Left lobe of liver (tissue), 2 donors: ENCODE measurements at places on chromosomes 2 and 18. TPM values are rescaled to one million over a fixed set of nuclear protein-coding genes. Genes with fewer than 3 reads are reported as not detected.

DNA sequence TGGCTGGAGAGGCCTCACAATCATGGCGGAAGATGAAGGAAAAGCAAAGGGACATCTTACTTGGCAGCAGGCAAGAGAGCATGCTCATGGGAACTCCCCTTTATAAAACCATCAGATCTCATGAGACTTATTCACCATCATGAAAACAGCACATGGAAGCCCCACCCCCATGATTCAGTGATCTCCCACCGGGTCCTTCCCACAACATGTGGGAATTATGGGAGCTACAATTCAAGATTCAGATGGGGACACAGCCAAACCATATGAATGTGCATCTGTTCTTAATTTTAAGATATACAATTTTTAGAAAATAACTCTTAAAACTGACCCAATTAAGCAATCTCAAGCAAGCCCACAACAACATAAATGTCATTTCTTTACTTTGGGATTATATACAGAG lies 12.6 kb downstream of the C18orf63 start:
- DNase-seq: no peak

- no peak for DNase-seq
These were observed 50.4 kb upstream of the BZW1 start for GRCh38 chr2:200761266-200761665.

GRCh38 chr2:16653799-16654198 lies 11.8 kb downstream of the CYRIA start:
- DNase-seq: peak; percentile 35

GRCh38 chr2:191222507-191222906 lies 22.7 kb upstream of the MYO1B start:
- DNase-seq: no peak

- no peak for DNase-seq
These were observed 89.7 kb downstream of the SPTBN1 start for GRCh38 chr2:54545702-54546450.

DNA sequence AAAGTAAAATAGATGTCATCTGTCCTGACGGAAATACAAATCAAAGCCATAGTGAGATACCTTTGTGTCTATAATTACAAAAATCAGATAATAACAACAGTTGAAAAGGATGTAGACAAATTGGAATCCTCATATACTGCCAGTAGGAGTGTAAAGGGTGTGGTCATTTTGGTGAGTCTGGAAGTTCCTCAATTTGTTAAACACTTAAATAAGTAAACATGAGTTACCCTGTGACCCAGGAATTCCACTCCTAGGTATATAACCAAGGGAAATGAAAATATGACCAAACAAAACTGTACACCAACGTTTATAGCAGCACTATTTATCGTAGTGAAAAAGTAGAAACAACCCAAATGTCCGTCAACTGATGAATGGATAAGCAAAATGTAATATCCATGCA lies 24.0 kb downstream of the R3HDM1 start:
- DNase-seq: no peak

DNA sequence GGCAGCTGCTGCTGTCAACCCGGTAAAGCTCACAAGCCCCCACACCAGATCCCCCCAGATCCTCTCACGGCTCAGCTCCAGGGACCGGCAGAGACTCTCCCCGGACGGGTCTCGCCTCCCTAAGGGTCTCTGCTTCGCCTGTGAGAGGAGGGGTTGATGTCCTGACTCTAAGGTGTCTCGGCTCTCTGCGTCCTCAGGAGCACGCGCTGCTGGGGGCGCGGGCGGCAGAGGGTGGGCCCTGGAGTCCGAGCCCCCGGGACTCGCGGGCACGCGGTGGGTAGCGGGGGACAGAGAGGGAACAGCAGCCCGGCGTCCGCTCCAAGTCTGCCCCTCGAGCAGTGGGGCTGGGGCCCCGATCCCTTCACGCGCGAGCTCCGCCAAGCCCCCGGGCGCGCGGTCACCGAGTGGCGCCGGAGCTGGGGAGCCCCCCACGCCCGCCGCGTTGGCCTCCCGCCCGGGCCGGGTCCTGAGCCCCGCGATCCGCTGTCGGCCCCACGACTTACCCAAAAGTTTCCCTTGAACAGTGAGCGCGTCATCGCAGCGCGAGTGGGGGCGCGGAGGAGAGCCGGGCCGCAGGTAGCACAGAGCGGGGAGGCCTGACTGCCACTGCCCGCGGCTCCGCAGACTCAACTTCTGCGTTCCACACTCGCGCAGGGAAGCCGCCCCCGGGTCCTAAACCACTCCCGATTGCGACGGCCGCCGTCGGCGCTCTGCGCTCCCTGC lies at the start of gene PSTPIP2:
TSS of gene PSTPIP2 (minus strand) at position 608 of the 723 bp plus-strand sequence. CDS start at position 536, 72 bp downstream.
- DNase-seq: peak; percentile 75

DNA sequence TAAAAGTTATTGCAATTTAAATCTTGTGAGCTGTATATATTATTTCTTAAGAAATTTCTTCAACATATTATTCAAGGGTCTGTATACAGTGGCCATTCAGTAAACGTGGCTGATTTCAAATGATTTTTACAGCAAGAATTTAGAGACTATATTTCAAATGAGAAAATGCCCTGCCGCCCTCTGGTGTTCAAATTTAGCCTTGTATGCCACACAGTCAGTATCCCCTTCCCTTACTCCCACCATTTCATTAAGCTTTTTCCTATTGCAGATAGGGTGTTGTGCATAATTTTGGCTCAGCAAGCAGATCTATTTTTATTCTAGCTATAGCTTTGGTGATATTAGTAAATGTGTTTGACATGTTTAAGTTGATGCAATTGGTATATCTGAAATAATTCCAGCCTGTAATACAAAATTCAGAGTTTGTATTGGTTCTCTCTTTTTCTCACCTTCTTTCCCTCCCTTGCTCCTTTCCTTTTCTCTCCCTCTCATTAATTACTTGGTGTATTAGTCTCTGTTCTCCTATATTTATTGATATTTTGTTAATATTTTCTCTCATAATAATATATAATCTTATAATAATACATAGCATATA lies 22.8 kb upstream of the SCN7A start:
- DNase-seq: no peak

- DNase-seq: no peak
These were observed 1.1 kb upstream of the HIBCH start for GRCh38 chr2:190320696-190321095.

DNA sequence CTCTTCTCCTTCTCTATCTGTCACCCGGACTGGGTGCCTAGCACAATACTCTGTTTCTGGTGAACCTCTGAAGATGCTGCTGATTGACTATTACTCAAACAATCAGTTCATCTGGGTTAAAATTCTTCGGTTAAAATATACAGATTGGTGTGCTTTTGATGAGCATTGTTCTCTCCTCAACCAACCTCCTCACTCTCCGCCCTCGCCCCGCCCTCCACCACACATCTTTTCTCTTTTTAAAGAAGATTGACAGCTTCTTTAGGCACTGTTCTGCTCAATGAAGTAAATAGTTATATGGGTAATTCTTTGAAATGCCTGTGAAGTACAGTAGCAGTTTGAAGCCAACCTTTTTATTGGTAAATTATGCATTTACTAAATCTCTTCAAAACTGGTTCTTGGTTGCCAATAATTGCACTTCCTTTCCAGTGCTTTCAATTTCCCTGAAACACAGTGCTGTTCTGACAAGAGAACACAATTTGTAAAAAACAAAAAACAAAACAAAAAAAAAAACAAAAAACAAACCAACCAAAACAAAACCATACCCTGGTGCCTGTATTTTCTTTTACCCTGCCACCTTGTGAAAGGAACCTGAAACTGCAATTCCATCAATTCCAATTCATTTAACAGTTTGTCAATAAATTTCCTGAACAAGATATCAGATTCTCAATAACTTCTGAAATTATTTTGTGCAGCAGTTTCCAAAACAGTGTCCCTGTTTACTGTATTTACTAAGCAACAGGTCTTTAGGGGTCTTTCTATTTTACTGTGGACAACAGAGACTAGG lies 188.6 kb downstream of the LRP1B start:
- no peak for DNase-seq

Gene COL3A1
- total RNA-seq: 21.6 TPM

Gene MAPRE2
- total RNA-seq: 16.8 TPM

Gene SLC35F6
- total RNA-seq: 14.4 TPM

Gene SRSF7
- 47.8 TPM for total RNA-seq

Gene KCNG2
- total RNA-seq: not detected

Gene MEIS1
- total RNA-seq: 5.9 TPM

Gene CBLN2
- not detected for total RNA-seq

Gene FRZB
- total RNA-seq: 0.28 TPM
